ENCODE measurements at places on chromosomes 12 and 14. TPM values are rescaled to one million over a fixed set of nuclear protein-coding genes. Genes with fewer than 3 reads are reported as not detected.

Gene SLC6A13
- total RNA-seq = not detected

Gene OR10G3
- total RNA-seq = not detected

Gene RNU6-7
- total RNA-seq = not detected

Gene HCAR3
- total RNA-seq = not detected

Gene CLEC4C
- total RNA-seq = not detected

Gene CIROP
- total RNA-seq = not detected

All from myometrial cell (primary cell).